Sigmoid colon (tissue), 7 donors: ENCODE measurements at places on chromosomes 7 and 10.

DNA sequence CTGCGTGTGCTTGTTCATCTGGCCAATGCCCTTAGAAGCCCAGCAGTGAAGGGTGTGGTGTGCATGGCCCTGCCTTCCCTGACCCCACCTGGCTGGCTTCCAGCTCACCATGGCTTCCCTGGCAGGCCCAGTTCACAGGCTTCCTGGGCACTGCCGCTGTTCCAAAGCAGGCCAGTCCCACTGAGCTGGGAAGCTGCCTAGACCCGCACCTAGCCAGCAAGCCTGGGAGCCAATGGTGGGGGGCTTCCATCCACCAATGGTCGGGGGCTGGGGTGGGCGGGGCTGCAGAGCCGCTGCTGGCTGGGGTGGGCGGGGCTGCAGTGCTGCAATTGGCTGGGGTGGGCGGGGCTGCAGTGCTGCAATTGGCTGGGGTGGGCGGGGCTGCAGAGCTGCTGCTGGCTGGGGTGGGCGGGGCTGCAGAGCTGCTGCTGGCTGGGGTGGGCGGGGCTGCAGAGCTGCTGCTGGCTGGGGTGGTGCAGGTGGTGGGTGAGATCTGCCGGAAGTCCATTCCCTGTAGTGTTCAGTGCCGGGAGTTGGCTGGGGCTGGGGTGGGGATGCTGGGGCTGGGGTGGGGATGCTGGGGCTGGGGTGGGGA is 12.4 kb downstream of the CALY start:
- DNase-seq: no peak

GRCh38 chr7:74617180-74617744 is 40.3 kb upstream of the GTF2I start:
- no peak for DNase-seq

DNA sequence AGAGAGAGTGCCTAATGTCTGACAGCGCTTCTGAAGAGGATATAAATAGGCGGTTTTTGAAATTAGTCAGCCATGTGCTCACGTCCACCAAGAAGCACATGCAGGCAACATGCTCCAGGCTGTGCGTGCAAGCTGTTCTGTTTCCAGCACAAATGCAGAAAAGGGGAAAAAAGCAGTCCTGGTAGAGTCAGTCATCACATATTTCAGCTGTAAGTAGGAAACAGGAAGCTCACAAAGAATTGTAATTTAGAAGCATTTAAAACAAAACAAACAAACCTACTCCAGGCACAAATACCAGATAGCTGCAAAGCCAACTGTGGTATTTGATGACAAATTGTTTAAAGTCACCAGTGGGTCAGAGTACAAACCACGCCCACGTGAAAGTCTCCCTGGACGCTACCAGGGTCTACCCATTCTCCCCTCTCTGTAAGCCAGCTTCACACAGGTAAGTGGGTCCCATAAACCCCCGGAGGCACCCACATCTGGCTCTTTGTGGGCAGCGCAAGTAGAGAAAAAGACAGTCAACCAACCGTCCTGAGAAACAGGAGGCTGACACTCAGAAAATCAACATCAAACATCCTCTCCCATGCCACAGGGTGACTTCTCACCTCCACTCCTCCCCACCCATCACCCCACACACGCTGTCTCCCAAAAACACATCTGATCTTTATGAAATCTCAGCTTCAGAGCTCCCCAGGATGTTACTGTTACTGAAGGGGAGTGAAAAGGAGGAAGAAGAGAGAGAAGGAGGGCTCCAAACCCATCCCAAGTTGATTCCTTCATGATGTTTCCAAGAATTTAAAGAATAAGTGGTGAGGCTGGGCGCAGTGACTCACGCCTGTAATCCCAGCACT is 186.4 kb downstream of the FAM107B start:
- no peak for DNase-seq

DNA sequence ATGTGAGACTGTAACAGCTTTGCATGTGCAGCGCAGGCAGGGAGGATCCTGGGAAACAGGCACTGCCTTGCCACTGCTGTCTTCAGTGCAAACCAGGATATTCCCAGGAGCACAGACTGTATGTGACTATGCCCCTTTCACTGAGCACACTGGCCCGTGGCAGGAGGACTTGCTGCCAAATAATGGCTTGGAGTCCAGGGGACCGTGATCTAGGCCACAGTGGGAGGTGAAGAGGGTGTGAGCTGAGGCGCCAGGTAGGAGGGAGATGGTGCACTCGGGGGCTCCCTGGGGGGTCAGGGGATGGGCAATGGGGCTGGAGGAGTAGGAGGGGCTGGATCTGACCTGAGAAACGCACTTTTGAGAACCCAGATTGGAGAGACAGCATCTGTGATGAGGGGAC is 193.4 kb upstream of the ZNF32 start:
- no peak for DNase-seq

GRCh38 chr10:62744136-62744535 is 60.4 kb upstream of the ADO start:
- DNase-seq: no peak

DNA sequence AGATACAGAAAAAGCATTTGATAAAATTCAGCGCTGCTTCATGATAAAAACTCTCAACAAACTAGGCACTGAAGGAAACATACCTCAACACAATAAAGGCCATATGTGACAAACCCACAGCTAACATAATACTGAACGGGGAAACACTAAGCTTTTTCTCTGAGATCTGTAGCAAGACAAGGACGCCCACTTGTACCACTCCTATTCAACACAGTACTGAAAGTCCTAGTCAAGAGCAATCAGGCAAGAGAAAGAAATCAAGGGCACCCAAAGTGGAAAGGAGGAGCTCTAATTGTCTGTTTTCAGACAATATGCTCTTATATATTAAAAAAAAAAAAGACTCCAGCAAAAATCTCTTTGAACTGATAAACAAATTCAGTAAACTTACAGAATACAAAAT is 13.3 kb downstream of the DIP2C start:
- no peak for DNase-seq

GRCh38 chr7:7922684-7923385 is 45.8 kb upstream of the GLCCI1 start:
- no peak for DNase-seq

- peak; percentile 93 for DNase-seq
Measured at GRCh38 chr10:113073549-113074189, 123.6 kb downstream of the TCF7L2 start.

DNA sequence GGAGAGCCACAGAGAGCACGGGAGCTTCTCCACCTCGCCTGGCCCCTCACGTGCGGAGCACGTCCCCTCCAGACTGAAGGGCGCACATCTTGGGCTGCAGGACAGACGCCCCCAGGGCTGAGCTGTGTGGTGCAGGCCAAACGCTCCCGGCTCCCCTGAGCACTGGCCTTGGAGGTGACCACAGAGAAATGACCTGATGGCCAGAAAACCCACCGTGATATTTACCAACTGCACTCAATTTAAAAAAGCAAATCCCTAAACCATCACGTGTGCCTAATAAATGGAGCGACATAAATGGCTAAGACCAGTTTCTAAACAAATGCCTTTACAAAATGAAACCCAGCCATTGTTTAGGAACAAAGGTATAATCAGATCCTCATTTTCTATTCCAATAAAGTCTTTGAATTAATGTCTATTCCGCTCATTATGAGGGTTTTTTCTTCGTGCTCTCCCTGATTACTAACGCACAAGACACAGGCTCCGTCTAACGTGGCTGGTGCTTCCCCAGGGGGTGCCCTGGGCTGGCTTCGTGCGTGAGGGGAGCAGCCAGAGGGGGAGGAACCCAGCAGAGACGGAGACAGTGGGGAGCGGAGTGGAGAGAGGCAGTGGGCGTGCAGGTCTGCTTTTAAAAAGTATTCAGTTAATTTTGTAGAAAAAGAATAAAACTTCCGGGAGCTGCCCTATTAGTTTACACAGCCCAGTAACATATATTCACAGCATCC is 190.3 kb downstream of the DNAJB6 start:
- DNase-seq: no peak

DNA sequence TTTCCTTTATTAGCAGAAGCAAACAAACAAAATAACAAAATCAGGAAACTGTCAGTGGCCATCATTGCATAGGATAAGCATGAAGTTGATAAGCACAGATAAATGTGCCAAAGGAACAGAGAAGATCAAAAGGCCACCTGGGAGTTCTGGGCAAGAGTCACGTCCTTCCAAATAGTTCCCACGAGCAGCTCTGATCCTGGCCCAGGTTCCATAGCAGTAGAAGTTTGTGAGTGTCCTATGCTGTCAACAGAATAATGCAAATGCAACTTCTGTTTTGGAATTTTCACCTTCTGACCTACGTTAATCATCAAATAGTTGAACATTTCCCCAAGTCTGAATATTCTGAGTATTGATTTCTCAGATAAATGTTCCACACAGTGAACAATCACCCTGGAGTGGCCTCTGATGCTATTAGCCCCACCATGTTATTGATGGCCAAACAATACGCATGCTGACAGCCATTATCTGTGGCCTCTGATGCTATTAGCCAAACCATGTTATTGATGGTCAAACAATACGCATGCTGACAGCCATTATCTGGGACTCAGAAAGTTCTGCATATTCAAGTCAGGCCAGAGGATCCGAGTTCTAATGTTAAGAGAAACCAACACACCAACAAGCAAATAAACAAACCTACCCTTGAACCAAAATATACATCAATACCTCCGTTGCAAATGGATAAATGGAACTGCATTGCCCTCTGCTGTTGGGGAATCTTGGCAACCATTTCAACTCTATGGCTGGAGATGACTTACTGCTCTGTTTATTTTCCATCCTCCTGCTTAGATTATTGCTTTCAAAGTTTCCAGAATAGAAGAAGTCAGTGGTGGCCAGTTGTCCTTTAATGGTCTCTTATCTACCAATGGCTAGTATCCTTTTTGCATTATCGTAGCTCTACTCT is 63.3 kb downstream of the MRC1 start:
- no peak for DNase-seq

DNA sequence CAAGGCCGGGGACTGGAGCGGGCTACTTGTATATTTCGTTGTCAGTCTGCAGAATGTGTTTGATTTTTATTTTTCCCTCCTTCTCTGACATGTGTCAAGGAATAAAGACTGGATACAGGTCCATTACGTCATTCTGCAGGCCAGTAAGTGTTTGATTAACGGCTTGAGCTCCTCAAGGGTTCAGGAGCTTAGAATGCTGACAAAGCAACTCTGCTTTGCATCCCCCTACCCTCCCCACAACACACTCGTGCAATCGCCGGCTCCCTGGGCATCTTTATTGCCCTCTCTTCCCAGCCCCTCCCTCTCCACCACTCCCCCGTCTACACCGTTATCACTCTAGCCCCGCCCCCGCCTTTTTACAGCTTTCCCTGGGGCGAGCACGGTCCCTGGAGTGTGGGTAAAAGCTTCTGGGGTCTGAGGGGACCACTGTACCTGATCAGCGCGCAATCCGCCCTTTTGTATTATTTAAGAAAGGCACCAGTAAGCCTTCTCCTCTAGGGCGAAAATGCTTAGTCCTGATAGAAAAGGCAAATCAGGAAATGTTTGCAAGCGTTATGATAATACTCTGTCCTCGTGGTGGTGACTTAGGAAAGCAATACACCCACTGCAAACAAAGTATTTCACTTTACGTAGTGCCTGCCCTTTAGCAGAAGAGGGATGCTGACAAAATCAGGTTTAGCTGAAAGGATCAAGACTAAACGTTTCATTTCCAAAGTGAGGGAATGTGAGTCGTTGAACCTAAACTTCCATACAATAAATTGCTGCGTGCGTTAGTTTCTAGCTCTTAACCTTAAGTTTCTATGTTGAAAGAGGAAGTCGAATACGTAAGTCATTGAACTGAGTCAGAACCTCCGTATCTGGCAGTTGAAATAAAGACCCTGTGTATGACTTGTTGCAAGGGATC is 1.4 kb upstream of the CREB5 start:
- peak; percentile 85 for DNase-seq

DNA sequence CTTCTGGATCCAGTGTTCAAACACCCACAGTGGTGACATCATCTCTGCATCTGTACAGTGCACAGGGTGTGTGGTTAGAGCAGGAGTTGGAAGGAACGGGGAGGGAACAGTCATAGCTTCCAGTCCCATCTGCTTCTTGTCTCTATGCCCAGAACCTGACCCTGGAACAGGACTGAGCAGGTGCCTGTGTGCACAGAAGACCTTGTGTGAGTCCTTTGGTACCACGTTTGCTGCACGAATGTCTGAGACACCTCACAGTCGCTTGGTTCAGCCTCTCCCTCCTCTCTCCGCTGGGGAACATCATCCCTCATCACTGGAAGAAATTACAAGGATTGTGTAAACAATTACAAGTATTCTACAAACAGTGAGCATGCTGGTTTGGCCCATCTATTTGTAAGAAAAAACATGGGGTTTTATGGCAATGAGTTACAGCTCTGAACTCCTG is 243.0 kb upstream of the KLF6 start:
- no peak for DNase-seq

- no peak for DNase-seq
Measured at GRCh38 chr7:156223935-156224832, 411.9 kb upstream of the SHH start.

DNA sequence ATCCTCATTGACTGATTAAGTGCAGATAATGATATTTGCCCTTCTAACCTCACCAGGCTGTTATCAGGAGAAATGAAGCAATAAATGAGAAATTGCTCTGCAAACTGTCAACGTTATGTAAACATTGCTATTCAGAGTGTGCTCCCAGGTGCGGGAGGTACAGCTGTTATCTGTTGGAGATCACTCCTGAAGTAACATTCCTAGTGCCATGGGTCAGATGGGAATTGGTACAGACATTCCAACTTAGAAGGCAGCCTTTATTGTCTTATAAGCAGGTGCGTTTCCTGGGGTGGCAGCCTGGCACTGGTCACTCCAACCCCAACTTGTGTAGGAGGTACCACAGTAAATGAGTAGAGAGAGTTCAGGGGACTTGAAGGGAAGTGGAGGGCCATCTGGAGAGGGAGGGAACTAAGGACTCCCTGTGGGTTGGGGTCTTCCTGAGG is 36.8 kb downstream of the HK1 start:
- no peak for DNase-seq

- DNase-seq: peak; percentile 76
Measured at GRCh38 chr7:149126662-149127266, 640 bp upstream of the ZNF425 start.

DNA sequence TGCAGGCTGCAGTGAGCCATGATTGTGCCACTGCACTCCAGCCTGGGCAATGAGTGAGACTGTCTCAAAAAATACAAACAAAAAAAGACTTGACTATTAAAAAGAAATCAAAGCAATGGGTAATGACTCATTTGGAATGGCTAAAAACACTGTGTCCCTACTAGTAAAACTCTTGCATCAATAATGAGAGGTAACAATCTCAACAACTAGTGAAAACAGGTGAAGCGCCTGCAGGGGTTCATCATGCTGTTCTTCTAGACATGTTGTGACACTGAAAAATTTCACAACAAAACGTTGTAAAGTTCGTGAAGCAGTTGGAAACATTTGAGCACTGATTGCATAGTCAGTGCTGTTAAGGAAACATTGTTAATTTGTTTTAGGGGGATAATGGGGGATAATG is 26.9 kb upstream of the SLC29A4 start:
- DNase-seq: no peak

GRCh38 chr10:31836569-31837406 is 91.8 kb downstream of the ARHGAP12 start:
- no peak for DNase-seq

- no peak for DNase-seq
Measured at GRCh38 chr7:90605055-90605454, 8.9 kb downstream of the CDK14 start.

- DNase-seq: no peak
Measured at GRCh38 chr10:47107007-47107747, 192.8 kb upstream of the GDF10 start.

- DNase-seq: no peak
Measured at GRCh38 chr7:47183862-47184590, 397.9 kb downstream of the TNS3 start.
